CD4-positive, alpha-beta T cell (primary cell): ENCODE measurements at places on chromosomes 2 and 18. TPM values are rescaled to one million over a fixed set of nuclear protein-coding genes. Genes with fewer than 3 reads are reported as not detected.

GRCh38 chr2:226378753-226379705 is 420.6 kb downstream of the IRS1 start:
- DNase-seq, result no peak

GRCh38 chr2:129763966-129764365 is 215.5 kb upstream of the RAB6C start:
- DNase-seq, result no peak

The IL1R2 gene
- 0.47 TPM for total RNA-seq

The SNTG2 gene
- 1.5 TPM for total RNA-seq

The MEP1B gene
- total RNA-seq, result not detected

DNA sequence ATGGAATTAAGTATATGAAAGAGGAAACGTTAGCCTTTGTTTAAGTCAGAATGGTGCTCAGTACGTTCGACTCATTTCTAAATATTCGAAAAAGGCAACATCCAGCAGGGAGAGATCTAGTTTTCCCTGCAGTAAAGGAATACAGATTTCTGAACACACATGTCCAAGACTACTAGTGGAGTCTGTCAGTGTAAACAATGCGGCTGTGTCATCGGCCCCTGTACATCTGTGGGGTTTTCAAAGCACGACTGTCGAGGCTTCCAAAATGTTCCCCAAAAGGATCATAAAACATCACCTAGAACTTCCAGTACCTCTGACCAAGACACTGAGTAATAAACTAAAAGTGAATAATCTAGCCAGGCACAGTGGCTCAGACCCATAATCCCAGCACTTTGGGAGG is 112.8 kb downstream of the ZNF516 start:
- no peak for DNase-seq
